H4 (cell line): ENCODE measurements at places on chromosomes 1 and 21.

DNA sequence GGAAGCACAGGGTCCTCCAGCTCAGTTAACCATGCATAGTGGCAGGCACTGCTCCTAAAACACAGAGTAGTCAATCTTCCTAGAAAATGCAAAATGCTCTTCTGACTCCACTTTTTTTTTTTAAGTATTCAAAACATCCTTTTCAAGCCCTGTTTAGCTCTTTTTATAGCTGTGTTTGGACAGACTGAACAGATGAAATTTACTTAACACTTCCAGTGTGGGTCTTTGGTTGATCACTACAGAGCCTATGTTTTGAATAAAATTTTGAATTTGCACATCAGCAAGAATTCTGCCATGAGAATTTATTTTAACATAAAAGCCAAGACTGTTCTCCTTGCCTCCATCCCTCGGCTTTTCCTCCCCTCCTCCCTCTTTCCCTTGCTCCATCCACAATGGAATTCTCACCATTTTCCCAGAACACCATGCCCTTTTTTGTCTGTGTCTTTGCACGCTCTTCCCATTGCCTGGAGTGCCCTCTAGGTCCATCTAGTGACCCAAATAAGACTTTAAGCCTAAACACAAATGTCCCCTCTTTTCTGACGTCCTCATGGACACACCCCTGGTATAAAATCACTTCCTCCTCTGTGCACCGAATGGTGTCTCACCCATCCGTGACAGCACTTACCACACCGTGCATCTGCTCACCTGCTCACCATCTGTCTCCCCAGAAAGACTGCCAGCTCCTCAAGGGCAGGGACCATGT is 24.0 kb upstream of the CPT2 start:
- peak; percentile 78 for DNase-seq

GRCh38 chr1:69252696-69253095 is 315.0 kb upstream of the LRRC7 start:
- DNase-seq, result no peak

GRCh38 chr1:151846062-151846568 is 6.5 kb upstream of the C2CD4D start:
- peak; percentile 38 for DNase-seq

- DNase-seq, result no peak
Observed at GRCh38 chr21:44589586-44590305, 2.6 kb downstream of the KRTAP10-6 start.

GRCh38 chr1:178066296-178066907 is 27.5 kb upstream of the RASAL2 start:
- DNase-seq, result no peak

DNA sequence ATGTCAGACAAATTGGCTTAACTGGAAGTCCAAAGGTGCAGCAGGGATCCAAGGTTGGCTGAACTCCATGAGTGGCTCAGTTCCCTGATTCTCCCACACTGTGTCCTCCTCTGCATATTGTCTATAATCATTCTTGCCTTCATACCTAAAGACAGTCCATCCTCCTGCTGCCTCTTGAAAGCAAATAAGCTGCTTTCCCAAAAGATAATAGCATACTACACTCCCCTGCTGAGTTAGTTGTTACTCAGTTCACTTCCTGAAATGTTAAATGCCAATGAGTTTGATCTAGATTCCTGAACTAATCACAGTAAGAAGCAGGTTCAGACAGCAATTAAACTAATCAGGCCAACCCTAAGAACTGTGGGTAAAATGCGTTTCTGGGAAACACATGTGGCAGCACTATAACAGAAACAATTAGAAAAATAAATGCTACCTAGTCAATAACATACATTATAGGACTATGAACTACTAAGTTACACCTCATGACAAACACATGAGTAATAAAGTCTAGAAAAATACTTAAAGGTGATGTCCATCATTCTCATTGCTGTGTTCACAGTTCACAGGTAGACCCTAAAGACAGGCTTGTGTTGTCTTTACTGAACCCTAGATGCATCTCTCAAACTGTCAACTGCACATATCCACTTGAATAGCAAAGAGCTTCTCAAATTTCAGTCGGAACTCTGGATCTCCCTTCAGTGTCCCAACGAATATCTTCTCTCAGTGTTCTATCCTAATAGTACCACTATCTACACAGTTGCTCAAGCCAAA is 50.8 kb upstream of the BOLA1 start:
- DNase-seq, result peak; percentile 3

DNA sequence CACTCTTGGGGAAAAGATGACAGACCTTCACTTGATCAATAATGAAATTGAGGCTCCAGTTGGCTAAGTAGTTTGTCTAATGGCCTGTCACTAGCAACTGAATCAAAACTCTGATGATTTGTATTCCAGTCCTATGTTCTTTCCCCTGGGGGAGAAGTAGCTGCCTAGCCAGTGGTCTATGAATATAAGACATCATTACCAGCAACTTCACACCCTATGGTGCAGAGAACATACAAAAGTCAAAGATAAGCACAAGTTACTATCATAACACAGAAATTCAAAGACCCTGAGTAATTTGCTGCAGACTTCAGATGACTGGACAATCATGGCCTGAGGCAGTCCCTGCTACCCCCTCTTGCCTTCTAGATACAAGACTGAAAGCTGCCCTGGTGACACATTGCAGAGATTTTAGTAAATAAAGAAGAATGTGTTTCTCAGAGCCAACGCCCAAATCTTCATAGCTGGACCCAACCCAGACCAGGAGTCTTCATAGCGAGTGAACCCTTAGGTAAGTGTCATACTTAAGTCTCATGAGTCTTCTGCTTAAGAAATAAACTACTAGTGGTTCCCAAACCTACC is 993 bp downstream of the PDZK1 start:
- no peak for DNase-seq

DNA sequence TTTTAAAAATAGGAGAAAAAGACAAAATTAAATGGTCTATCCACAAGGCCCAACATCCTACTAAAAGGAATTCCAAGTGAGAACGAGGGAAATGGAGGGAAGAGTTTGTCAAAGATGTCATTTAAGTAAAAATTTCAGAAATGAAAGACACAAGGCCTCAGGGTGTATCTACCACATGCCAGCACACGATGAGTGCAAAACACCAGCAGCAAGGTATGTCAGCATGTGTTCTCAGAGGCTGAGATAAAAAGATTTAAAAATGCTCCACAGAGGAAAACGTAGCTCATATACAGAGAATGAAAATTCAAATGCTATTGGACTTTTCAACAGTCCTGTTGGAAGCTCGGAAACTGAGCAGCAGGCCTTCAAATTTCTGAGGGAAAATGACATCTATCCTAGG is 42.0 kb downstream of the RHOU start:
- DNase-seq, result no peak

DNA sequence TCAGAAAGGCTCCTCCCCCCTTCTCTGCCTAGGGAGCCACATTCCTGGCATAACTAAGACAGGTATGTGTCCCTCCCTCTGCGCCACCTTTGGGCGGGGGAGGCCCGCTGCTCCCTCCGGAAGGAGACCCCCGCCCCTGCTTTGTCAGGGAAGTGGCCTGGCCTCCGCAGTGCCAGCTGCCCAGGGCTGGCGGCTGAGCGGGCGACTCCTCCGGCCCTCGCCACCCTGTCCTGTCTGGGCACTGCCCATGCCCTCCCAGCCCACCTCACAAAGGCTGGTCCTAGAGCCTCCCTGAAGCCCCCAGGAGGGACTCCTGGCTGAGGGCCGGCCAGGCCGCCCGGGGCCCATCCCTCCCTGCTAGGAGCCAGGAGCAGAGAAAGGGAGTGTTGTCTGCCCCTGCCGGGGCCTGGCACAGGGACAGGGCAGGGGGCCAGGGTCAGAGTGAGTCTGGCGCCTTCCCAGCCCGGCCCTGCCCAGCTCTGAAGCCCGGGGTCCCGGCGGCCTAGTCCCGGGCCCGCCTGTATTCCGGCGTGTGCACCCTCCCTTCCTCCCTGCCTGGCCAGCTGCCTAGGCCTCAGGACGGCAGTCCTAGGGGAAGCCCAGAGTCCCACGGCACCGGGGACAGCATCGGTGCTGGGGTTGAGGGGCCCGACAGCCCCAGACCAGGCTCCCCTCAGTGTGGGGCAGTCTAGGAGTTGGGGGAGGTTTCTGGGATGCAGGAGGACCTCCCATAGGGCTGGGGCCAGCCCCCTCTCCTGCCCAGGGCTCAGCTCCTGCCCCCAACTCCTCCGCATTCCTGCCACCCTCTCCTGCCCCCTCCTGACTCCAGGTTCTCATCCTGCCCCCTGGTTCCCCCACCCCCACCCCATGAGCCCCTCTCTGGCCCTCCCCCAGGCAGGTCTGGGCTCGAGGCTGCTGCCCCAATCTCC is 5.1 kb downstream of the AGRN start:
- no peak for DNase-seq

DNA sequence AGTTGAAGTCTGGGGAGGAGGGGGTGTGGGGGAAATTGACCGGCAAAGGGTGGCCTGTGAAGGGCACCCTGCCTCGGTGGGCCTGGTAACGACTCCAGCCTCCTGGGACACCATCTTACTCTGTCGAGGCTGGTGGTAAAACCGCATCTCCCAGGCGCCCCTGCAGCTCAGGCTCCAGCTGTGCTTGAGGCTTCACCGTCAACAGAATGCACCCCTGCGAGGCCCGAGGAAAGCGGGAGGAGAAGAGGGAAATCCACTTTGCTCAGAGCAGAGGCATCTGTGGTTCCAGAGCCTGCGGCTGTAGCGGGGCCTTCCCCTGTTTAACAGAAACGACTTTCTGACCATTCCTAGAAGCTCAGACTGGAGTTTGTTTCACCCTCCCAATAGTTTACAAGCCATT is 165.6 kb downstream of the NPHP4 start:
- no peak for DNase-seq

DNA sequence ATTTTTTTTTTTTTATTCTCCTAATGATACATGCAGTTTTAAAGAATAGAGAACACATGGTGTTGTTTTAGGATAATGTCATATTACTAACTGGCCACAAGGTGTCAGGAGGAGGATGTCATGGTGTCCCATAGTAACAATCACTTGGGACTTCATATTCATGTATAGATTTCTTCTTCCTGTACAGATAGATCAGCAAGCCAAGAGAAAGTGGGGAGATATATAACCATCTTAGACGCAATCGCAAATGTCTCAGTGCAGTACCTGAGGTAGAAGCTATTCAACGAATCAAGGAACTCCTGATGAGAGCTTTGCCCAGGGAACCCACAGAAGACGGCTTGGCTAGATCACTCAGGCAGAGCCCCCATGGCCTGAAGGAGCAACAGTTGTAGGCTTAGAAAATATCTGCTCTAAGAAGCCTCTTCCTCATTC is 12.3 kb downstream of the OR2T11 start:
- DNase-seq, result peak; percentile 37

GRCh38 chr1:223177681-223178080 is 34.6 kb upstream of the TLR5 start:
- no peak for DNase-seq

DNA sequence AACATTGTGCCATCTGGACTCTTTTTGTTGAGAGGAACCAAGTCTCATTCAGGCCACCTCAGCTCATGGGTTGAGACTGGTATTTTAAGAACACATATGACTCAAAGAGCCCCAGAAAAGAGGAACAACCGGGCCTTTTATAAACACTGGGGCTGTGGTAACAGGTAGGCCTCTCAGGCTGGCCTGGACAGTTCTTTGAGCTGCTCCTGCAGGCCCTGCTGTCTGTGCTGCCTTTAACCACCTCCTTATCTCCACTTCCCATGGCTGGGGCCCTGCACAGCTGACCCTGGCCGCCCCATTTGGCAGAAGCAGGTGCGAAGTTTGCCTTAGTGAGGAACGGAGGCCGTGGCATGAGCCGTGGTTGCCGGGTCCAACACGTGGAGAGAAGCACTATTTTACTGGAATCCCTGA is 163.3 kb downstream of the RHOU start:
- no peak for DNase-seq

DNA sequence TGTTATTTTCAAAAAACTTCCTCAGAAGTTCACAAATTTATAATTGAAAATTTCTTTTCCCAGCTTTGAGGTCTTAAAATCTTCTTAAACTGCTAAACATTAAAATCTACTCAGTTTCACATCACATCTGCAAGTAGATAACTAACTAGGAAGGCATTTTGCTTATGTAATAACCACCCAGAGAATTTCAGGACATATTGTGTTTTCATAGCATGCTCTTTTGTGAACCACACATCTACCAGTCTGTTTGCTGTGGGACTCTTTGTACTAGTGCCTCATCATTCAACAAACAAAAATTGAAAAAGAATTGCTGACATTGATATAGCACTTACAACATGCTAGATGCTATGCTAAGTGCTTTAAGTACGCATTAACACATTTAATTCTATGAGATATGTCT is 31.6 kb upstream of the C1orf146 start:
- no peak for DNase-seq

- DNase-seq, result no peak
Observed at GRCh38 chr1:156641761-156642264, at the start of gene BCAN. BCAN (plus strand) TSS chr1:156642117; CDS start chr1:156646055, 3,938 bp downstream.

GRCh38 chr1:27491748-27492700 is 2.1 kb upstream of the WASF2 start:
- no peak for DNase-seq

DNA sequence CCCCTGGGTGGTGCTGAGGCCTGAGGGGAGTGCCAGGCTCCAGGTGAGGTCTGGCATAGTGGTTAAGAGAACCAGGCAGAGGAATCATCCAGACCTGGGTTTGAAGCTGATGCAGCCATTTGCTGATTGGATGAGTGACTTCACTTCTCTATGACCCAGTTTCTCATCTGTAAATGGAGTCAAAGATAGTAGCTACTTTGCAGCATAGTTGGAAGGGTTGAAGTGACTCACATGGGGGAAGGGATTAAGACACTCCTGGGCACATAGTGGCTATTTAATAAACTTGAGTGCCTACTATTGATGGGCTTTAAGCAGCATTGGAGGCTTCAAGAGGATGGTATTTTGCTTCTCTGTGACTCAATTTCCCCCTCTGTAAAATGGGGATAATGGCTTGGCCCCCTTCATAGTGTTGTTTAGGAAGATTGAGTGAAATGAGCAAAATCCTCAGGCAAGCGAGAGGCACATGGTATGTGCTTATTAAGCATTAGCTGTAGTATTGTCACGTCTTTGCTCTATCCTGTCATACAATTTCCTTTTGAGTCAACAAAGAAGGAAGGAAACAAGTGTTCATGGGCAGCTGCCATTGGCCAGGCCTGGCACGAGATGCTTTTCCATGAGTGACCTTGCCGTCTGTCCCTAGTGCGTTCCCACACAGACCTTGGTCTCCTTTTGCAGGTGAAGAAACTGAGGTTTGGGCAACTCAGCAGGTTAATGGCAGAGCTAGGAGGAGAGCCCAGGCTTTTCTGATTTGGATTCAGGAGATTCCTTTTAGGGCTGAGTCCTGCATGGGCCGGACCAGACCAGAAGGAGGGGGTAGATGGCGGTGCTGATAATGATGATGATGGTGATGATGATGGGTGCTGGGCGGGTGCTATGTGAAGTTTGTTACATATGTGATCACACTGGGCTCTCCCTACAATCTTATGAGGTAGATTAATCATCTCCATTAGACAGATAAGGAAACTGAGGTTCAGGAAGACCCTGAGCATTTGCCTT is 131.1 kb upstream of the WNT4 start:
- DNase-seq, result no peak
